AG09319 (cell line): ENCODE measurements at places on chromosomes 2 and 18.

DNA sequence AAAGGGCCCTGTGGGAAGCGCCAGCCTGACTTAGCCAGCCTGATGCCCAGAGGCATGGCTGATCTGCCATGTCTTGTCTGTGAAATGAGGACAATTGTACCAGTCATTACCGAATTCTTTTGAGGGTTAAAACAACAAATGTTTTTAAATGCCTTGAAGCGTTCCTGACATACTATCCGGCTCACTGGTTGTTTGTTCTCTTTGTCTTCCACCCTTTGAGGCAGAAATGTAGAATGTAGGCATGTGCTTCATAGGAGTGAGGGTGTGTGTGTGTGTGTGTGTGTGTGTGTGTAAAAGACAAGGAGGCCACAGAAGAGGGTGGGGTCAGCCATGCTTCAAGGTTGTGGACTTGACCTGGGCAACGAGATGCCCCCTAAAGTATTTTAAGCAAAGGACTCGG, 35.5 kb downstream of the TGFBRAP1 start:
- no peak for DNase-seq

DNA sequence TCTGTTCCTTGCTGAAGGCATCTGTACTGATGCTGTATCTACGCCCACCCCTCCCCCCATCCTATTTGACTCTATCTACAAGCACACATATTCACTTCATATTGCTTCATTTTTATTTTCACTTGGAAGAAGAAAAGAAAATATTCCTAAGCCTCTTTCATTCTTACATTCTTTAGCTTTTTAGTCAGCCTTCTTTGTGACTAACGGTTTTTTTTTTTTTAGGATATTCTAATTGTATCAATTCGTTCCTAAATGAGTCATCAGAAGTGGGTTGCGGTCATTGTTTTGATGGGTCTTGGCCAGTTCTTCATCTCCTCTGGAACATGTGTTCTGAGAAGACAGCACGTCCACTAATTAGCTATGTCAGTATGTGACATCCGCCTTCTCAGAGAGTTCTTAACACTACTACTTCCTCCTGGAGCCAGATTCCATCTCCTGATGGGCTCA, 88.7 kb downstream of the MYO1B start:
- peak; percentile 84 for DNase-seq

- DNase-seq, result no peak
Observed at GRCh38 chr2:190720691-190721090, 71.8 kb downstream of the NAB1 start.

DNA sequence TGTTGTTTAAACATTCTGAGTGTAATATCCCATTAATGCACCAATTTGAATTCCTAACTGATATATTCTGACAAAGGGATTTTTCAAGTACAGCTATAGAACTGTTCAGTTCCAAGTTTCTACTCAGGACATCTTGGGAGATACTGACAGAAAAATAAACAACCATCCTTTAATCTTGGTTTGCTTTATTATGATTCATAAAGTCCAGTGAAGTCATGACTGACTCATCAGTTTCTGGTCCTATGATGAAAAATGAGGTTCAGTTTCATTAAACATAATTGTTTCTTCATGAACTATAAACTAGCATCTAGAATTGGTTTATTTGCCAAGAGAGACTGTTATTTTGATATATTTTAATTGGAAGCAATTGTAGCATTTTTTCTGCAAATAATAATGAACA, 896.2 kb downstream of the CCDC85A start:
- DNase-seq, result no peak

DNA sequence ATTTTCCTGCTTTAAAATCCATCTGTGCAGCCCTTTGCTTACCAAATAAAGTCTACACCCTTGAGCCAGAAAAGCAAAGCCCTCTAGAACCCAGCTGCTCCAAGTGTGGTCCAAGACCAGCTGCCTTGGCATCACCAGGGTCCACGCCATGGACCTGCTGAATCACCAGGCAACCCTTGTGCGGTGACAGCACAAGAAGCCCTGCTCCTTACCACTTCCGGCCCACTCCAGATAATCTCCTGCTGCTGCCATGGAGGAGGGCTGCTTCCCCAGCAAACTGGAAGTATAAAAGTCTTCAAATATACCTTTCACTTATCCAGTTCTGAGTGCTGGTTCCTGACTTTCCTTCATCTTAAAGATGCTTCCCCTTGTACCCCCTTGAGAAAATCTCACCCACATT, 106.0 kb upstream of the PKDCC start:
- DNase-seq, result no peak

DNA sequence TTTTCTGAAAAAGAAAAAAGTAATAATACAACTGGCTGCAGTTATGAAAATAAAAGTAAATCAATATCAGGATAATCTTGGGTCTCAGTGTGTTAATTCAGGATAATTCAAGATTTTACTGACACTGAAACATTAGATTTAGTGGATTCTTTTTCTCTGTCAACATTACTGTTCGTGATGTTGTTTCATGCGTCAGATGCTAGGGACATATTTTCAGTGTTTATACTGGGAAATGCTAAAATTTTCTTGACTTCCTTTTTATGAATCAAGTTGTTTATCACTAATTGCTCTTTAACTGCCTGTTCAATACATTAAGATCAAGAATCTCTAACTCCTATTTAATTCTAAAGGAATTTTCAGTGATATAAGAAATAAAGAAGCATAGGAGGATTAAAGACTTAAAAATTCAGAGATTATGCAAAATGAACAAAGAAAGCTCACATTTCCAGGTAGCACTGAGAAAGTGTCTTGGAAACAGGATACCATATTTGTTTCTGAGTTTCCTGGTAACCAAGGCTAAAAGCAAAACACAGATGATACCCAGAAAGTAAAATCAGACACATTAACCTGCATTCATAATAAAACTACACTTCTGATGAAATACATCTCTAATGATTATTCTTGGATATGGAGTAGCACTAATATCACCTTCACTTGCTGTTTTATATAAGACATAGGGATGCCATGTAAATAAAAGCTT, 174.0 kb downstream of the ARL4C start:
- no peak for DNase-seq

- DNase-seq, result no peak
Observed at GRCh38 chr2:94872088-94872618, 923 bp downstream of the TEKT4 start.

- DNase-seq, result no peak
Observed at GRCh38 chr18:74531043-74531442, 3.3 kb upstream of the CNDP1 start.

DNA sequence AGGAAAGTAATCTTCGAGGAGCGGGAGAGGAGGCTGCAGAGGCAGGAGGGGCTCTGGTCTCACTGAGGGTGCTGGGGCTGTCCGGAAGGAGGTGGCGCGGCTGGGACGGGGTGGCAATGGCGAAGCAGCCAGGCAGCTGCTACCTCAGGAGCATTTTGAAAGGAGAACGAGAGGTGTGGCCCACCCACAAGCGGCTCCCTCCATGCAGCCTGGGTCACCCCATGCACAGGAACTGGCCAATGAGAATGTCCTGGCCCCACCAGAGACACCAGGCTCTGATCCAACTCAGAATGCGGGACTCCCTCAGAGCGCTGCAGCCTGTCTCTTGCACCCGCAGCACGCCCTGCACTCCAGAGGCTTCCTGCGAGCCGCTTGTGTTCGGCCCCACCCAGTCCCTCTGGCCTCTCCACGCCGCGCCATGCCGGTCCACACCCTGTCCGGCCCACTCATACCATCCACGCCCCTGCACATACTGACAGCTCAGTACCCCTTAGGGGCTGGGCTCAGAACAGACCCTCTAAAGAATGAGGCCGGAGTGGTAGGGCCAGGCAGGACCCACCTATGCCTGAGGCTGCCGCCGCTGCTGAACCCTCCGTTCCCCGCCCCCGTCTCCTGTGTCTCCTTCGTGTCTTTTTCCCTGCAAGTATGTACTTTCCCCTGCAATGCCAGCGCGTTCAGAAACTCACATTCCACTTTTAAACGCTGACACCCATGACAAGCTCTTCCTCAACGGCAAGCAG, 6.4 kb upstream of the BOK start:
- DNase-seq, result no peak

- DNase-seq, result no peak
Observed at GRCh38 chr2:70992945-70993853, 1.5 kb downstream of the TEX261 start.

GRCh38 chr18:9333441-9334328, 888 bp upstream of the TWSG1 start:
- DNase-seq, result no peak

DNA sequence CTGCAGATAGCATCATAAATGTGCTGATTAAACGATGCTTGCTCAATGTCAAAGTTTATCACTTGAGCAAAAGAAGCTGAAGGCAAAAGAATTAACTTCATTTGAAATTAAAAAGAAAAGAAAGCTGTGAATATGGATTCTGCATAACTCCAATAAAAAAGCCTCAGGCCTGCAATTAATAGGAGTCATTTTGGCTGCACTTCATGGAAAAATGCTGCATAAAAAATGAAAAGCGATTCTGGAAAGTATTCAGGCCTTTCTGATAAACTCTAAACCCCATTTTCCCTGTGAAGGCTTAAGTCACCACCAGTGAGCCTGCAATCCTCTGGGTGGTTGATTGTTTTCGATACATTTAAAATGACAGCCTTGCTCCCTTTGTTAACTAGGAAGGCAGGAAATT, 1793.4 kb downstream of the SUCLG1 start:
- DNase-seq, result no peak
